ENCODE measurements at places on chromosomes 1 and 21.

- no peak for DNase-seq
Measured at GRCh38 chr1:231515748-231516147, 12.7 kb upstream of the TSNAX start.

GRCh38 chr21:38800924-38801744 is 4.6 kb upstream of the ETS2 start:
- DNase-seq, result no peak

- no peak for DNase-seq
Measured at GRCh38 chr1:60972841-60973364, 109.5 kb upstream of the NFIA start.

DNA sequence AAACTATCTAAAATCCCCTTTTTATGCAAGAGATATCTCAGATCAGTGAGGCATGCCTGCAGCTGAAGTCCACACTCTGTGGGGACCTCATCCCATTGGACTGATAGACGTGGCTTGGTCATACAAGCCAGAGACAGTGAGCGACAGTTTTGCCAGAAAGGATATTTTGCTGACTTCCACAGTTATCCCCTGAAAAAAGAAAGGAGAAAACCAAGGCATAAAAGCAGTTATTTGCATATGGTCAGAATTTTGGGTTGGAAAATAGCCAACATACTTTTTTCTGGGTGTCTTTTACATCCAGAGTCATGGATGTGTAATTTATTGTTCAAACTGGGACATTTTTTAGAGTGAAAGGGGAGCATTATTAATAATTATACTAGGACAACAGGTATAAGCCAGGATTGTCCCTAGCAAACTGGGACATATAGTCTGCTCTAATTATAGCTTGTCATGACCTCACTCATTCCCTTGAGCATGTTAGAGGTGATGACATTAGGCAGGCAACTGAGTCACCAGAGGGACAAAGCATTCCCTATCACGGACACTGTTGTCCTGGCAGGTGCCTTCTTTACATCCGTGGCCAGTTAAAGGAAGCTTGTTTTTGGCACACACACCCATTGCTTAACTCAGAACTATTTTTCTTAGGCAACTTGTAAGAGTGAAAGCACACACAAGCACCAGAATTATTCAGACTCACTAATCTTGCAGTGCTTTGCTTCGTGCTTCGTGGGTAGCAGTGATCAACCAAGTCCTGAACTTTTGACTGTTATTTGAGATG is 65.5 kb downstream of the PRRX1 start:
- DNase-seq, result no peak

DNA sequence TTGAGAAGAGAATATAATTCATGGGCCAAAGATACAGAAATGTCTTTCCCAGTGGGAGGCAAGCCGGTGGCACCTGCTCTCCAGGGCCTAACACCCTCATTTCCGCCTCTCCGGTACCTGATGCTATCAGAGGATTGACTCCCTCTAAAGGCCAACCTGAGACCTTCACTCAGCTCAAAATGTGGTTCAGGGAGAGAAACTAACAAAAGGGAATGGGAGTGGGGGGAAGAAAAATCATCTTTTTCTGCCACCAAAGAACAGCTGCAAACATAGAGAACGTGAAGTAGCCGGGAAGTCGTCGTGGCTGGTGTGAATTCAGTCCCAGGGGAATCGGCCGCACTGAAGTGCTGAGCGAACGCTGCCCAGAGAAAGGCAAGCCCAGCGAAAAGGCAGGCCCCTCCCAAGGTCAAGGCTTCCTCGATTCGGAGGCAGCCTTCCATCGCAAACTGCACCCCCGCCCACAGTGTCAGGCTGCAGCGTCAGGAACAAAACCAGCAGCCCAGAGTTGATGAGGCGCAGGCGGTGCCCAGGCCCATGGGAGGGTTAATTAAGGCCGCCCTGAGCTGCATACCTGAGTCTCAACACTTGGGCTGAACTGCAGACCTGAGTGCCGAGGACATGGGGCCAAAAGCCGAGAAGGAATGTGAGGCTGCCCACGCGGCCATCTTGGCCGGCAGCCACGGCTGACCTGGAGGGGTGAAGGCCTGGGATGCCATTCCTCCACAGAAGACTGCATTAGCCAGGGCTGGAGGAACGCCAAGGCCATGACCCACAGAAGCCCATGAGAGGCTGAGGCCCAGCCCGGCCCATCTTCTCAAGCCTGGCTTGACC is 160.2 kb downstream of the PSMG1 start:
- no peak for DNase-seq

GRCh38 chr1:244112636-244113035 is 61.6 kb downstream of the ZBTB18 start:
- DNase-seq, result no peak

- DNase-seq, result no peak
Measured at GRCh38 chr1:213976665-213977485, 10.9 kb upstream of the PROX1 start.

GRCh38 chr21:45089964-45090363 is 15.6 kb downstream of the ADARB1 start:
- DNase-seq, result no peak

- DNase-seq, result no peak
Measured at GRCh38 chr1:100053119-100053518, 79.6 kb downstream of the SASS6 start.

GRCh38 chr1:192108161-192108560 is 50.1 kb upstream of the RGS18 start:
- DNase-seq, result no peak

DNA sequence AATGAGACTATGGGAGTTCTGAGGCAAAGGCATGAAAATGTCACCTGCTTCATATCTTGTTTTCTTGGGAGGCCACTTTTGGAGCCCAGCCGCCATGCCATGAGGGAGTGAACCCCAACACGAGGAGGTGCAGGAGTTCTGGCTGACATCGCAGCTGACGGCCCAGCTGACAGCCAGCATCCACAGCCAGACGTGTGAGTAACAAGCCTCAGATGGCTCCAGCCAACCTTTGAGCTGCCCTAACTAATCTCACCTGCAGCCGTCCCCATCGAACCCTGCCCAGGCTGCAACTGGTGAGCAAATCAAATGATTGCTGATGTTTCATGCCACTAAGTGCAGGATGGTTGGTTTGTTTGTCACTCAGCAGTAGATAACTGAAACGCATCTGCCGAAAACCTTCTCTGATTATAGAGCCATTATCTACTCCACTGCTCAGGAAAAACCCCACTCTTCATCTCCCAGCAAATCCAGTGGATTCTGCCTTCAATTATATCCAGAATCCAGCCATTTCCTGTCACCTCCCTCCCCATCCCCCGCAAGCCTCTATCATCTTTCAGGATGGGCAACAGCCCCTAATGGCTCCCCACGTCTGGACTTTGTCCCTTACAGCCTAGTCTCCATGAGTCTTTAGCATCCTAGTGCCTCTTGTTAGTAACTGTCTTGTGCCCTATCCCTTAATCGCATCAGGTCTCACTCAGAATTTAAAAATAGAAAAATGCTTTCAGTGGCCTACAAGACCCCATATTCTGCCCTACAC is 18.5 kb upstream of the RAB4A start:
- DNase-seq, result no peak

GRCh38 chr1:206776229-206776628 is 3.9 kb upstream of the IL10 start:
- DNase-seq, result no peak

- DNase-seq, result no peak
Measured at GRCh38 chr1:94240822-94241221, 3.4 kb upstream of the ARHGAP29 start.

- DNase-seq, result peak; percentile 31
Measured at GRCh38 chr1:148263128-148263905, 111.2 kb upstream of the NBPF11 start.

GRCh38 chr1:207910591-207911354 is at the start of gene CD34:
Gene CD34, minus strand, starts transcription at chr1:207911125. Its CDS starts 45 bp downstream, at chr1:207911080.
- DNase-seq, result no peak

- no peak for DNase-seq
Measured at GRCh38 chr1:107963601-107964335, 1.2 kb downstream of the VAV3 start.

- DNase-seq, result no peak
Measured at GRCh38 chr1:41917076-41917475, 1.6 kb downstream of the HIVEP3 start.

- no peak for DNase-seq
Measured at GRCh38 chr1:23544444-23545389, 13.7 kb upstream of the E2F2 start.

DNA sequence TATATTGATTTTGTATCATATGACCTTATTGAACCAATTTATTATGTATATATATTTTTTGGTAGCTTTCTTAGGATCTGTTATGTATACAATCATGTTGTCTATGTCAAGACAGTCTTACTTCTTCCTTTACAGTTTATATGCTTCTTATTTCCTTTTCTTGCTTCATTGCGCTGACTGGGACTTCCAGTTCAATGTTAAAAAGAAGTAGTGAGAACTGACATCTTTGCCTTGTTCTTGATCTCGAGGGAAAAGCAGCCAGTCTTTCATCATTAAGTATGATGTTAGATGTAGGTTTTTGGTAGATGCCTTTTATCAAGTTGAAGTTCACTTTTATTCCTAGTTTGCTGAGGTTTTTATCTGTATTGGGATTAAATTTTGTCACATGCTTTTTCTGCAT is 17.5 kb downstream of the MAN1C1 start:
- DNase-seq, result no peak

- no peak for DNase-seq
Measured at GRCh38 chr1:234907208-234907939, 221.3 kb downstream of the TOMM20 start.
